ENCODE measurements at places on chromosomes 2 and 18. TPM values are rescaled to one million over a fixed set of nuclear protein-coding genes. Genes with fewer than 3 reads are reported as not detected.

- no peak for DNase-seq
Measured at GRCh38 chr2:193980599-193980998, 1676.4 kb upstream of the SLC39A10 start.

- no peak for DNase-seq
Measured at GRCh38 chr18:41548521-41549260, 406.3 kb upstream of the PIK3C3 start.

GRCh38 chr2:234805836-234806235 is 146.0 kb upstream of the SH3BP4 start:
- DNase-seq, result no peak

GRCh38 chr2:103627301-103627700 is 865.5 kb downstream of the TMEM182 start:
- no peak for DNase-seq

- DNase-seq, result no peak
Measured at GRCh38 chr2:120525056-120526046, 179.4 kb downstream of the INHBB start.

DNA sequence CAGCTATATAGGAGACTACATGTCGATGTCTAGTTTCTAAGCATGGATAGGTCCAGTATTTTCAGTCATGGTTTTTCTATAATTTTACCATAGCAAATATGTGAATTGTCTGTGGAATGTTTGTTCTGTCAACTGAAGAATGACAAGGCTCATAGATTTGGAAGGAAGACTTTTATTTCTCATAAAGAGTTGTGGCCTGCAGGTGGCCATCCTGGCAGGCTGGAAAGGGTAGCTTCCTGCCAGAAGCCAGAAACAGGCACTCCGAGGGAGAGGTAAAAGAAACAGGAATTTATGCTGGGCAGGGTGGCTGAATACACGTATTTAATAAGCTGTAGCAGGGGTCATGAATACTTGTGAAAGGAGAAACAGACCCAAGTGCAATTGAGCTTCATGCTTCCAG is 182.1 kb downstream of the PARD3B start:
- no peak for DNase-seq

- DNase-seq, result no peak
Measured at GRCh38 chr2:236919209-236919608, 166.5 kb upstream of the COPS8 start.

GRCh38 chr2:16021611-16022363 is 81.4 kb downstream of the MYCN start:
- DNase-seq, result no peak

The SYT4 gene
- 18.4 TPM for total RNA-seq

The GKN1 gene
- not detected for total RNA-seq

The IL36G gene
- not detected for total RNA-seq

The GAREM2 gene
- 3.3 TPM for total RNA-seq

The OSBPL6 gene
- 1.2 TPM for total RNA-seq

The OTOF gene
- total RNA-seq, result not detected

The MAPK4 gene
- not detected for total RNA-seq

The GATA6 gene
- 31.2 TPM for total RNA-seq

All from omental fat pad (tissue), 4 donors.